Activated naive CD8-positive, alpha-beta T cell treated with anti-CD3 and anti-CD28 coated beads for 36 hours (primary cell): ENCODE measurements at places on chromosomes 6 and 20. TPM values are rescaled to one million over a fixed set of nuclear protein-coding genes. Genes with fewer than 3 reads are reported as not detected.

Gene SLX4IP
- total RNA-seq, result 7.9 TPM

Gene STX11
- 38.5 TPM for total RNA-seq

Gene AIF1
- 150 TPM for total RNA-seq

Gene ISM1
- 3.4 TPM for total RNA-seq

DNA sequence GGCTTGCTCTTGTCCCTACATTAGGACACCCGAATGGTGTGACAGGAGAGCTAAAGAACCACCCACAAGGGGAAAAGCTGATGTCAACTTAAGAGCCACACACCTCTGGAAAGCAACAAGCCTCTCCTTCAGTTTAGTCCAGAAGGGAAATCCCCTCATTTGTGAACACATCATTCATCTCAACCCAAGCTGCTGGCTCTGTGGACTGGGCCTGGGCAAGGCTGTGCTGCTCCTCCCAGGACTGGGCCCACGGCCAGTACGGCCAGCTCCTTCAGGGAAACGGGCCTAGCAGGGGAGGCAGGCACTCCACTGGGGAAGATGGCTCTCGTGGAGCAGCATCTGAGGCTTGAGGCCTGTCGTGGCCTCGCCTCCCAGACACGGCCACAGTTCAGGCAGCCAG is 12.8 kb upstream of the SLC4A11 start:
- DNase-seq, result no peak

GRCh38 chr6:55826941-55827340 is 48.4 kb downstream of the BMP5 start:
- no peak for DNase-seq

DNA sequence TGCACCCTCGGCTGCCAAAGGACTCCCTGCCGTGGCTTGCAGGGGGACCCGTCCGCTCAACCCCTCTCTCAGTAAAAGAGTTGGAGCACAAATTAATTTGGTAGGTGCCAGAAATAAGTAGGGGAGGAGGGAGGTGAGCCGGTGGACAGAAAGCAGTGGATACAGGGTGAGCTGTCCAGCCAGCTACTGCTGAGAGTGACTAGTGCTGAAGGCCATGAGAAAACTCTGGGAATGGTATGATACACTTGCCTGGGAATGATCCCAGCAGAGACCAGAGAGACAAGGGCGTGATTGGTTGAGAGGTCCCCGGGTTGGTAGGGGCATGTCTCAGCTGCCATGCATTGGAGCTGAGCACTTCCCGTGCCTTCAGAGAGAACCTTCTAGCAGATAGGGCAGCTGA is 15.7 kb downstream of the FOXQ1 start:
- no peak for DNase-seq

GRCh38 chr20:5559945-5560344 is 190.3 kb upstream of the SHLD1 start:
- DNase-seq, result no peak

DNA sequence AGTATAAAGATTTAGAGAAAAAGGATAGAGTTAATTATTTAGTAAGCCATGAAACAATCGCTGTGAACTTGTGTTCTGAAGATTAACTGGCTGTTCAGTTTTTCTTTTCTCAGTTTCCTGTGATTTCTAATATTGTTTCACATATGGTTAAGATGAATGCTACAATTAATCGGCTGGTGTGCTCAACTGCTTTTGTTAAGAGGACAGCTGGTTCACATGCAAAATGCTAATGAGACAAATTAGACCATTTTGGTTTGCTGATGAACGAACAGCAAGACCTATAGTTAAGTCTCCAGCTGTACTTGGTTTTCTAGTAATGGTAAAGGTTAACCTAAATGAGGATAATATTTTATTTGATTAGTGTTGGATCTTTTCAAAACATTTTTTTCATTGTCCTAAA is 10.8 kb upstream of the NHSL1 start:
- DNase-seq, result no peak

GRCh38 chr6:36219081-36219480 is 22.5 kb downstream of the BRPF3 start:
- no peak for DNase-seq

- DNase-seq, result no peak
Measured at GRCh38 chr20:23667666-23668065, 21.2 kb downstream of the CST4 start.

DNA sequence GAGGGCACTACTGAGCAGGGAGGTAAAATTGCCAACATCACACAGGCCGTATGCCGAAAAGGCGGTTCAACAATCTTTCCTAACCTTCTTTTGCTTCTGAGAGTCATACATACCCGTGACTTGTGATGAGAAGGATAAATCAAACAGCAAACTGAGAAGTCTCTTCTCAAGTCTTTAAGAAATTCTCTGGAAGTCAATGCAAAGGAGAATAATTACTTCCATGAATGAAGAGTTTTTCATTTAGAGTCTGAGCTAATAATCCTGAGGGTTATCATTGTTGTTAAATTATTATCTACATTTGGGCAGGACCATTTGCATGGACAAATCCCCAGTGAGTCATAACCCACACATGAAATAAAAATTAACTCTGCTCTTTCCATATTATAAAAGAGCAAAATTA is 22.4 kb upstream of the ILRUN start:
- DNase-seq, result no peak

DNA sequence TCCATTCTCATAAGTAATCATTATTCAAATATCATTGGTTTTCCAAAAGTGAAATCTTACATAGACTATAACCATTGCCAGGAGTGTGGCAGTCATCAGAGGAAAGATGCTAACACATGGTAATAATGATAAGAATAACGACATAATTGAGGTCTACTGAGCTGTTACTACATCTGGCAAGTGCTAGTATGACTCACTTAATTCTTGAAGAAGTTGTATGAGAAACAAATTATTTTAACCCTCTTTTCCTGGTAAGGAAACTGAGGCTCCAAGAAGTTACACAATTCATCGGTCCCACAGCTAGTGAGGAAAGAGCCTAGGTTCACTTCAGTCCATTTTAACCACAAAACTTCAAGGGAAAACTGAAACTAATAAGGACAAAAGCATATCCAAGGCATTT is 335.6 kb upstream of the BTBD3 start:
- no peak for DNase-seq

DNA sequence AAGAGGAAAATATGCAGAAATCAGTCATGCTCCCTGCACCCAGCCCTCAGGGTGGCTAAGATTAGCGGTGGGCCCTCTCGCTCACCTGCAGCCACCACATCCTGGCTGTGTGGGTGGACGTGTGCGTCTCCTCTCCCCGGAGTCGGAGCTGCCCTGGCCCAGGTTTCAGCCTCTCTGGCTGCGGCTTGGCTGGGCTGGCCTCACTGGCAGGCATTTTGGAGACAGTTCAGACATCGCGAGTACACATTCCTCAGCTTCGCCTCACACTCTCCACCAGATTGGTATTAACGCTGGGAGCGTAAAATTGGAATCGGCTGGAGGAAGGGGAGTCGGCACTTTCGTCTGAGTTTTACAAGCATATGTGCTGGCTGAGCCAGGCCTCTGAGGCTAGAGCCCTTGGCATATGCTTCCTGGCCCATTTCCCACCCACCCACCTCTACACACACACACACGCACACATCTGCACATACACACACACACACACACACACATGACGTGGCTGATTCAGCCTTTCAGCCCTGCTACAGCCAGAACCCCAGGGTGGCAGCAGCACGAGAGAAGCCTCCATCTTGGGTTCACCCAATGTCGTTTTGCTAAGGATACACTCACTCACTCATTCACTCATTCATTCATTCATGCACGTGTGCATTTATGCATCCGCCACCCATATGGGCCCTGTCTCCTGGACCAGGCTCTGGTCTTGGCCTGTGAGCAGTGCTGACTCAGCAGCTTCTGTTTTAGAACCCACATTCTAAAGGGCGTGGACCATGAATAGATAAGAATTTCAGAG is 42.9 kb downstream of the BCAS4 start:
- peak; percentile 47 for DNase-seq

GRCh38 chr20:62682912-62683517 is 25.6 kb upstream of the NTSR1 start:
- DNase-seq, result no peak
